ENCODE measurements at places on chromosomes 2 and 18. TPM values are rescaled to one million over a fixed set of nuclear protein-coding genes. Genes with fewer than 3 reads are reported as not detected.

Gene UGT1A5
- not detected for total RNA-seq

Gene TSGA10
- 6.6 TPM for total RNA-seq

GRCh38 chr2:23692263-23692662 is 234.7 kb downstream of the ATAD2B start:
- no peaks in the 10 kb centered on the region for H3K36me3 ChIP-seq
- H3K4me1 ChIP-seq: peaks cover 11% of the 10 kb centered on the region
- no peak overlapping the region for H3K4me3 ChIP-seq
- H3K27ac ChIP-seq: no peak overlapping the region

- no peak for DNase-seq
- no peaks in the 10 kb centered on the region for H3K27me3 ChIP-seq
- H3K27ac ChIP-seq: no peak overlapping the region
- H3K4me3 ChIP-seq: no peak overlapping the region
- H3K4me1 ChIP-seq: peaks cover 9% of the 10 kb centered on the region
These were observed 60.0 kb downstream of the ADCY3 start for GRCh38 chr2:24859968-24860600.

Gene IL37
- total RNA-seq: not detected

Gene MBP
- total RNA-seq: 0.64 TPM

Gene OR6B2
- total RNA-seq: not detected

GRCh38 chr2:96374211-96374951 is 38.8 kb downstream of the NCAPH start:
- H3K36me3 ChIP-seq: no peaks in the 10 kb centered on the region
- no peak for DNase-seq
- no peak overlapping the region for H3K4me3 ChIP-seq
- H3K27ac ChIP-seq: no peak overlapping the region
- H3K4me1 ChIP-seq: no peaks in the 10 kb centered on the region

GRCh38 chr18:59353079-59353680 is 5.9 kb downstream of the LMAN1 start:
- peaks cover 39% of the 10 kb centered on the region for H3K4me1 ChIP-seq
- H3K36me3 ChIP-seq: peaks cover 64% of the 10 kb centered on the region
- H3K27ac ChIP-seq: peak overlapping the region; percentile 39
- H3K27me3 ChIP-seq: no peaks in the 10 kb centered on the region

DNA sequence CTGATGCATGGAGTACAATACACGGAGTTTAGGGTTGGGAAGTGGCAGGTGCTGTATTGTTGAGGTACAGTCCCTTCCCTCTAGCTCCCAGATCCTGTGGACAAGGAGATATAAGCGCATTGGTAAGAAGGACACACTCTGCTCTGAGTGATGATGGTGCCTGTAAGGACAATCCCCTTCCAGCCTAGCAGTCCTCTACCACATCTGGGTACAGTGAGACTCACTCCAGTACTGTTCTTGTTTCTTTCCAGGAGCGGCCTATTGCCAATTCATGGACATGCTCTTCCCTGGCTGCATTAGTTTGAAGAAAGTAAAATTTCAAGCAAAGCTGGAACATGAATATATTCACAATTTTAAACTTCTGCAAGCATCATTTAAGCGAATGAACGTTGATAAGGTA is 56.0 kb downstream of the MAPRE2 start:
- no peak overlapping the region for H3K4me3 ChIP-seq
- H3K27me3 ChIP-seq: no peaks in the 10 kb centered on the region
- H3K4me1 ChIP-seq: no peaks in the 10 kb centered on the region
- H3K27ac ChIP-seq: no peak overlapping the region

Gene EVX2
- total RNA-seq: not detected

Gene FMNL2
- total RNA-seq: 99.7 TPM

Gene RESP18
- not detected for total RNA-seq

All from neural progenitor cell (in vitro differentiated cells).